KG1 (cell line): ENCODE measurements at places on chromosomes 2 and 18.

GRCh38 chr18:4854671-4855070 lies 342.4 kb downstream of the AKAIN1 start:
- no peak for DNase-seq

DNA sequence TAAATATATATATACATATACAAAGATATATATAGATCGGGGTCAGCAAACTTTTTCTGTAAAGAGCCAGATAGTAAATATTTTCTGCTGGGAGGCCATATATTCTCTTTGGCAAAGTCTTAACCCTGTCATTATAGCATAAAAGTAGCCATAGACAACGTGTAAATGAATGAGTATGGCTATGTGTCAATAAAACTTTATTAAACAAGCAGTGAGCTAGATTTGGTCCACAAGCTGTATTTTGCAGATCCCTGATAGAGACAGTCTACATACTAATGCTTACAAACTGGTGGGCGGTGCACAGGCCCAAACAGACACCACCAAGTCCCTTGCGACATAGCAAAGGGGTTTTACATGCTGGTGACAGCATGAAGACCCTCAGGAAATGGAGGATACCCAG lies 30.3 kb downstream of the SLC14A2 start:
- DNase-seq = no peak

DNA sequence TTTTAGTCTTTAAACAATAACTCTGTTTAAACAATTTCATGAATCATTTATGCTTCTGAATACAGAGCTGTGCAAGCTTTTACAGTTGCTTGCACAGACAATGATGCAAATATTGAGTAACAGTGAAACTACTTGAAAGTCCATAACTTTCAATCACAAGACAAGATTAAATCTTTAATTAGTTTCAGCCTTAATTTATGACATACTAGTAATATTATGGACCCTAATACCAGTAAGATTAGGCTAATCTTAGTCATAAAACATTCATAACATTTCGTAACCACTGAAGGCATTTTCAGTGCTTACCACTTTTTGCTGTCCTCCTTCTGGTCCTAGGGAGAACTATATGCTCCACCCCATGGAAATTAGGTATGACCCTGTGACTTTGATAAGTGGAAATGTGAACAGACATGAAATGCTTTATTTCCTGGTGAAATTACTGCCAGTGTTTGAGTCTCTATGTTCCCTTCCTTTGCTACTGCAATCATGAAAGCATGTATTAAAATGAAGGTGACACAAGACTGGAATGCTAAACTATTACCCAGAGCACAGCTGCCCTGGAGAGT lies 1.8 kb upstream of the COBLL1 start:
- no peak for DNase-seq

DNA sequence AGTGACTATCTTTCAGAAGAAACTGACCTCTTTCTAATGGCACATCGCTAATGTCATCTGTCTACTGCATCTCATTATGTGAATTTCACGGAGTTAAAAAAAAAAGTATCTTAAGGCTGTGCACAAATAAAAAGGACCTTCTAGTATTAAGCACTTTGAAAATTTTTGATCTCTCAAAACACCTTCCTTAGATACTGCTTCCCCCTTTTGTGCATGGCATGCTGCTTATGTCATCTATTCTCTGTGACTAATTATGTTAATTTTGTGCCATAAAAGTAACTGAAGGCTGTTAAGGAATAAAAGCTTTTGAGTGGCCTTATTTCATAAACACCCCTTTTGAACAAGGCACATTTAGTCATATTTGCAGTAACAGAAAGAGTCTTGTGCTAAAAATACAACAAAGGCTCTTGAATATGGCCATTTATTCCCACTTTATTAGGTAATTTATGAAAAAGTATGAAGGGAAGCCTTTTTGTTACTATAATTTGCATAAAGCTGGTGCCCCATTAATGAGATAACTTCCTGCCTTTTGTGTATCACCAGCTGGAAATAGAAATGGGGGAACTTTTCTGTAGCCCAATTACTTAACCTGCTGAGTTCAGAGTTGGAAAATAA lies 1412.0 kb upstream of the ZEB2 start:
- no peak for DNase-seq

- no peak for DNase-seq
These were observed 53.9 kb downstream of the SH3BP4 start for GRCh38 chr2:235005603-235006259.

- no peak for DNase-seq
These were observed 138.7 kb upstream of the BOD1L2 start for GRCh38 chr18:57008001-57008686.

DNA sequence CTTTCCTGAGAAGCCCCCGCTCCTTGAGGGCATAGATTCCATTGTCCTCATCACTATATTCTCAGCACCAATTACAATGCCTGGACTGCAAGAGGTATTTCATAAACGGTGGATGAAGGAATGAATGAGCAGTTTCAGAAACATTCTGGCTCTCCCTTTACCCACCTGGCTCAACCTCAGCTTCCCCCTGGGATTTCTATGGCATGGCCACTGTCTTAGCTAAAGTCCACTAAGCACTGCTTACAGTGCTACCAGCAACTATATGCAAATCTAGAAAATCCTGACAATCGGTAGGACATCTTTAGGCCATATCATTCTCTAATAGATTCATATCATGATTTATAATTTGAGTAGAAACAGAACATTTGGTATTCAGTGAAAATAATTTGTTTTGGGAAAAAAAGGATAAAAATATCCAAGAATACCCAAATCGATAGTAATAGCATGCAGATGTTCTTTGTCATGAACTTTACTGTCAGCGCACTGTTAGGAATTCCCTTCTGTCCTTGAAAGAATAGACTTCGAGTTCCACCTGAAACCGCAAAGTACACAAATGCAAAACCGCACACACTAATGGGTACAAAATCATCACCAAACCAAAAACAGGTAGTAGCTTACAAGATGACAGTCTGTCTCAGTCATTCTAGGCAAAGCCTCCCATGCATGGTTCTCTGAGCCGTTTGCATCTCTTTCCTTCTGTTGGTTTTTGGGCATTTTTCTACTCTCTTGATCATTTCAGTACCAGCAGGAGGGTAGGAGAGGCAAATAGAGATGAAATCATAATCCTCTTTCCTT lies 303.6 kb upstream of the ID2 start:
- no peak for DNase-seq

DNA sequence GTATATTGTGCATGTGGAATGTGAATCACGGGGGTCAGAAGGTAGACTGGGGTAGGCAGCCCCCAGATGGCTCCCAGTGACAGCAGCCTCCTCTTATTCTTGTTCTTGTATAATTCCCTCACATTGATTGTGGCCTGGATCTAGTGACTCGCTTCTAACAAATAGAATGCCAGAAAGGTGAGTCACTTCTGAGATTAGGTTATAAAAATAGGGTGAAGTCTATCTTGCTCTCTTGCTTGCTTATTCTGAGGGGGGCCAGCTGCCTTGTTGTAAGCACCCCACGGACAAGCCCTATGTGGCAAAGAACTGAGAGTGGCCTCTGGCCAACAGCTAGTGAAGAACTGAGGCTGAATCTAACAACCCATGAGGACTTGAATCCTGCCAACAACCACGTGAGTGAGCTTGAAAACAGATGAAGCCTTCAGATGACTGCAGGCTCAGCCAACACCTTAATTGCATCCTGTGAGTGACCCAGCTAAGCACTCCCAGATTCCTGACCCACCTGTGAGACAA lies 15.6 kb upstream of the RMND5A start:
- no peak for DNase-seq

- DNase-seq = no peak
These were observed 303.2 kb upstream of the REV1 start for GRCh38 chr2:99793022-99793421.

DNA sequence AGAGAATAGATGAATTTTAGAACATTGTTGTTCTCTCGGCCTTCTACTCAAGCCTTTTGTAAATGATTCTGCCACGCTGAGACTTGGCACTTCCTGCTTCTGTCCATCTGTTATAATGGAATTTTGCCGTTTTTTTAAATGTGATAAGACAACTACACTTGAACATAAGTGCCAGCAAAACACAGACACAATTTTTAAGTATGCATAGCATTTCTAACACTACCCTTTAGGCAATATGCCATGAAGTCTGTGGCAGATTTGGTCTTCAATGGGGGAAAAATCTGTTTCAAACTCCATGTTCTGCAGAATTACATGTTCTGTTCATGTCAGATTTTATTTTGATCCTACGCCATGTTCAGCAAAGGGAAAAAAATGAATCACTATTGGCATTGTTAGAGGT lies 1170.7 kb upstream of the SLC39A10 start:
- no peak for DNase-seq

DNA sequence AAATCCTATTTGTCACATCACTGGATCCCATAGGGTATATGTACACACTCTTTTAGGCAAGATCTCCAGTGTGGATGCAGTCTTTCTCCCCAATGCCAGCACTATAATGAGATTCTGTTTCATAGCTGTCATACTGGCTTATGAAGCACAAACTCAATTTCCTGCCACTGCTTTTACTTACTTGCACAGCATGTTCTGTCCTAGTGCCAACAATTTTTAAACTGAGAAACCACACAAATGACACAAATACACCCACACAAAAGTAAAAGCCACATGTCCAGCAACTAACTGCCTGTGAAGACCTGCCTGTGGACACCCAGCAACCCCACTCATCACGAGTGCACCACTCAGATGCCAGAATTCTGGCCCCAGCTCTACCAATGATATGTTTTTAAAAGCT lies 29.6 kb upstream of the RNU4ATAC start:
- no peak for DNase-seq

- no peak for DNase-seq
These were observed 5.1 kb downstream of the ACTR1B start for GRCh38 chr2:97658691-97659157.

- DNase-seq = no peak
These were observed 318.4 kb downstream of the TXNL1 start for GRCh38 chr18:56319953-56320352.

DNA sequence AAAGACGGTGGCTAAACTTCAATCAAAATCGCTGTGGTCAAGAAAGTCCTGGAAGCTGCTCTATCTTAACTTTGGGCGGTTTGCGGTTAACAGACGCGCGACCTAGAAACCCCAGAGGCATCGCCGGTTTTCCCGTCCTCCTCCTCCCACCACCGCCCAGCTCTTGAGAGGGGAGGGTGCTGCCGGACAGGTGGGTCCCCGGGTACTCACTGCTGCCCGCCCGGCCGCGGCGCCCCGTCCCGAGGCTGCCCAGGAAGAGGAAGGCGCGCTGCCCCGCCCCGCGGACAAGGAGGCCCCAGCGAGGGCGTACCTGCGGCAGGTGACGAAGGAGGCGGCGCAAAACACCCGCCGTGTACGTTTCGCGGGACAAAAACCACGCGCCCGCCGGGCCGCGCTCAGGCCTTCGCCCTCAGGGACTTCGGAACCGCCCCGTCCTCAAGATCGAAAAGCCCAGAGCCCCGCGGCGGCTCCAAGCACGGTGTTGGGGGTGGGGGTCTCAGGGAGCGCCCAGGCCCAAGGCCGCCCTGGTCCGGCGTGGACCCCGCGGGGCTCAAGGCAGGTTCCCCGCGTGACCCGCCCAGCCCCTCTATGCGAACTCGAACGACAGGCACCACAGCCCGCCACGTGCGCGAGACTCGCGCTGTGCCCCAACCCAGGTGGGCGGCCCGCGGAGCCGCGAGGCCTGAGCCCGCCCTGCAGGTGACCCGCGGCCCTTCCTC lies at the start of gene SH3YL1:
Gene SH3YL1, minus strand, starts transcription at position 259 of the 719 bp plus-strand sequence. Its CDS starts 48 bp downstream, at position 211.
- DNase-seq = no peak

DNA sequence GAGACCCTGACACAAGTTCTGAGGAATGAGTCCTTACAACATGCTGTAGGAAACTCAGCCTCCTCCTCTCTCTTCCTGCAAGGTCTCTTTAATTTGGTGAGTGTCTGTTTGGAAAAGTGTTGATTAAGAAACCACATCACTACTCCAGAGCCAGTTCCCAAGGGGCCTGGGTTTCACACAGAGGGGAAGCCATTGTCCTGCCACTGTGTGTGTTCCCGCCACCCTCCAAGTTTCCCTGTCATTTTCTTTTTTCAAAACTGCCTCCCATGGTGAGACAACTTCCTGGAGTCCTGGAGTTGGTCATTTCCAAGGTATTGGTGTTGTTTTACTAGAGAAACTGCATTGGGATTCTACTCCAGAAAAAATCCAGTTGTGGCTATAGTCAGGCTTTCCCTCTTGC lies 232.0 kb upstream of the PARD3B start:
- no peak for DNase-seq

GRCh38 chr2:240637901-240638345 lies 12.6 kb downstream of the GPR35 start:
- DNase-seq = no peak

DNA sequence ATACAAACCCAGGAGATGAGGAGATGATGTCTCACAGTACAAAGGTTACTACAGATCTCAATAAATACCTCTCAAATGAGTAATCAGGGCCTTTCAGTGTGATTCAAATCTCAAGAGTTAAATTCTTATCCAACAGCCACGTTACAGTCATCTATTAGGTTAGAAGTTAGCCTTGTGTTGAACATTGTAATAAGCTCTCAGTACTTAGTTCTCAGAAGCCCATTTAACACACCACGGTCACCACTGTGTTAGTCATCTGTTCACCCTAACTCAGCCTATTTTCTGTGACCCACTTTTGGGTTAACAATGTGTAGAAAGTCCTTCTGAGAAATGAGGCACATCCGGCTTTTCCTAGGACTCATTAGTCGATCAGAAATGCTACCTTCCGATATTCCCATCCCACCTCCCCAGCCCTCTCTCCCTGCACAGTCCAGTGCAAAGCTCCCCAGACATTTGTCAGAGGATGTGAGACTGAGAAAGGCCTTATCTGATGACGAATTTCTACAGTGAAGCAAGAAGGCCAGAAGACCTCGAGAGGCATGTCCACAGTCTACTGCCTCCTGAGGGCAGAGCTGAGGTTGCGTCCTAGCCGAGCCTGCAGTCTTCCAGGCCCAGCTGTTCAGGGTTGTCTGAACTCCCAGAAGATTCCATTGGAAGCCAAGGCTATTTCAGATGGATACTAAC lies 92.6 kb downstream of the ACTR2 start:
- no peak for DNase-seq

- no peak for DNase-seq
These were observed 2.7 kb upstream of the GKN1 start for GRCh38 chr2:68971591-68972231.

DNA sequence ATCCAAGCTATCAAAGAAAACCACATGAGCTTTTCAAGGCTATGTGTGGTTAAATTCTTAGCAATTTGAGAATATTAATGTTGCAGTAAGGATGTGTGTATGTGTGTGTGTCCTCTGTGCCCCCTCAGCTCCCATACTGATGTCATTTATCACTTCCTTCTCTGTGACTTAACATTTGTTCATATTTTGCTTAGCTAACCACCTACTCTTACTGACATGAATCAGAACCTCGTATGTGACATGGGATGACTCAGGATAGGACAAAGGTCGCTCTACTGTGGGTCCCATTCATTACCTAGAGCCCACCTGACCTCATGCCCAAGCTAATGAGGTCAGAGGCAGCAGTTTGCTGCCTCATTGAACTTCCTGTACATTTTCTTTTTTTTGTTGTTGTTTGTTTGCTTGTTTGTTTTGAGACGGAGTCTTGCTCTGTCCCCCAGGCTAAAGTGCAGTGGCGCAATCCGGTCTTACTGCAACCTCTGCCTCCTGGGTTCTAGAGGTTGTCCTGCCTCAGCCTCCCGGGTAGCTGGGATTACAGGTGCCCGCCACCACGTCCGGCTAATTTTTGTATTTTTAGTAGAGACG lies 36.3 kb downstream of the MOGAT1 start:
- peak; percentile 7 for DNase-seq
